ENCODE measurements at places on chromosomes 4 and X. TPM values are rescaled to one million over a fixed set of nuclear protein-coding genes. Genes with fewer than 3 reads are reported as not detected.

DNA sequence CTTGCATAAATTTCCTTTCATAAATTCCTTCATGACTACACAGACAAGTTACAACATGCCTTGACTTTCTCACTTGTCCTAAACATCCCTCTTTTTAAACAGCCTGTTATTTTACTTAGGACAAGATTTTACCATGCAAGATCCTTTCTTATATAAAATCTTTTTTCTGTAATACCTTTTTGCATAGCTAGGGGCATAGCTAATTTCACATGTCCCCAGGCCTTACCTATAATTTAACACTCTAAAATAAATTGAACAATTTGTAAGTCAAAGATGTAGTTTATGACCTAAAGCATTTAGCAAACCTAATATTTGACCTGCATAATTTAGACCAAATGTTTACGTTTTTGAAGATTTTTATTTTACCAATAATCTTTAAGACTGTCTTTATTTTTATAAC is 396.3 kb upstream of the FSTL5 start:
- no peak for DNase-seq

THAP9 gene
- 5.1 TPM for total RNA-seq

DNA sequence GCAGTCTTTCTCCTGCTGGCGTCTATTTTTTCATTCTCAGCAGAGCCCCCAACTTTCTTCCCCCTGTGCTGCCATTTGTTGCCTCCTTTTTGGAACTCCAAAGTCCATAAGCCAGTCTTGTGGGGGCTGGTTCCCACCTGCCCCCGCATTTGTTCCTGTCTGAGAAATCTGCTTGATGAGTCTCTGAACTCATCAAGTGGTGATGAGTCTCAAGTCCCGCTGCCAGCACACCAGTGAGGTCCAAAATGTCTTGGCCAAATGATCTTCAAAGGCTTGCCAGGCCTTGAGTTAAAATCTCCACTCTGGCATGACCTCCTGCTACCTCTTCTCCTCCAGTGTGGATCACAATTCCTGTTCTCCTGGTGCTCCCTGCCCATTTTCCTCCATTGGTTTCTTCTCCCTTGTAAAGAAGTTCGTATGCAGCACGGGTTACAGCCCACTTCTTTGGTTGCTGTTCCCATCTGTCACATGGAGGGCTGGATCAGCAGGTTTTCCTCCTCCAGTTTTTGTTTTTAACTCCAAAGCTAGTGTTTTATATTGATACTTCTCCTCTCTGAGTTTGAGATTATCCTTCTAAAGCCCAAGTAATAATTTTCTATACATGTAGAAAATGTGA is 72.7 kb upstream of the LIMCH1 start:
- DNase-seq = peak; percentile 40

SHISA3 gene
- 0.44 TPM for total RNA-seq

SYNPO2 gene
- 40.2 TPM for total RNA-seq

DNA sequence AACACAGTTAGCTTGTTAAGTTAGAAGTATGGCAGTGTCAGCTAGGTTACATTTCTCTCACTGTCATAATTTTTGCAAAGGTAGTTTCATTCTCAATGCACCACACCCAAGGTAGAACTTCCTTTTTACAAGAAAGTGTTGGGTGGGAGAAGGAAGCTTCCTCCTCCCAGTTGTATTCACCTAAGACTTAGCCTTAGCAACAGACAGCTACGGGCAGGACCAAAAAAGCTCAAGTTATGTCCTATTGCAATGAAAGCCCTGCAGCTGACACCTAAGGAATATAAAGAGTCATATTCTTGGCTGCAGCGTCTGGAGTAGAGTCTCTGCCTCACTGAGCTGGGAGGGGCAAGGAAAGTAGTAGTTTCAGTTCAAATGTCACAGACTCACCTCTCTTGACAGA is 25.1 kb upstream of the PRDM8 start:
- DNase-seq = no peak

CENPU gene
- 1.1 TPM for total RNA-seq

Data from dorsolateral prefrontal cortex (tissue), 122 donors.